Cortex of kidney (tissue), 1 donor: ENCODE measurements at places on chromosomes 7 and 10.

DNA sequence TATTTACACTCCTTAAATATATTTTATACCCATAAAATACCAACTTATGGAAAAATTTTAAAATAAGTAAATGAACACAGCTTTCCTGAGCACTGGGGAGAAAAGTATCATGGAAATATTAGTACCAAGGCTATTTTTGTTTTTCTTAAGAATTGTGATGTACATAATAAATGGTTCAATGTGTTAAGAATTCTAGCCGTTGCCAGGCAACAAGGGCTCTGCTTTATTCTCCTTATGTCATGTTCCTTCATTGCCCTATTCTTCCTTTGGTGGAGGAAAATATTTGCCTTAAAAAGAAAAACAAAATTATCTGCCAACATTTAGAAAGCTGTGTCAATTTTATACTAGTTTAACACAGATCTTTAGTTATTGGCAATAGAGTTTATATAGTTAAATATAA, 2.6 kb upstream of the ZPBP start:
- no peak for DNase-seq

DNA sequence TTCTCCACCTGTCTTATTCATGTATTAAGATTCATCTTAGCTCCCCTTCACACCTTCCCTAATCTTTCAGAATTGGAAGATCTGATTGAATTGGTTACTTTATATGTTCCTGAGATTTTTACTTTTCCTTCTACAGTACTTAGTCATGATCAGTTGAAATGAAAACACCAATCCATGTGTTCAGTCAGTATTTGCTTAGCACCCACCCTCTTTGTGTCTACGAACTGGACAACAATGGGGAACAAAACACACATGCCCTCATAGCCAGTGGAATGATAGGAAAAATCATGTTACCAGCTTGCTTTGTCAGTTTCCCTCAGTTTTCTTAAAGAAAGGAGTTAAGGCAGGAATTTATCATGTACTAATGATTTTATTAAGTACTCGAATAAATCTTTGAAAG, 2.0 kb downstream of the MASTL start:
- no peak for DNase-seq

DNA sequence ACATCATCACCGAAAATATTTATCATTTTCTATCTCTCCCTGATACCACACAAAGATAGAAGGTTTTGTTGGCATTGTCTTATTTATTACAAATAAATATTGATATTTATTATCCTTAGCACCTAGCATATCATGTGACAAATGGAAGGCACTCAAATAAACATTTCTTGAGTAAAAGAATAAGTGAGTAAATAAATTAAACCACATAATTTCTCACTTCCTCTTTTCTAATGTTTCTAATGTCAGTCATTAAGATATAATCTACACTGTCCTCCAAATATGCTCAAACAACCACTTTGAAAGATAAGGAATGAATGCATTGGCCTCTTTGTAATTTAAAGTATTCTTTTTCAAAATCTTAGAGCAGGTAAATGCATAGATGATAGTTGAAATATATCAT, 1027.8 kb upstream of the LRRTM3 start:
- no peak for DNase-seq

GRCh38 chr7:4939971-4940728, 18.8 kb downstream of the MMD2 start:
- no peak for DNase-seq

DNA sequence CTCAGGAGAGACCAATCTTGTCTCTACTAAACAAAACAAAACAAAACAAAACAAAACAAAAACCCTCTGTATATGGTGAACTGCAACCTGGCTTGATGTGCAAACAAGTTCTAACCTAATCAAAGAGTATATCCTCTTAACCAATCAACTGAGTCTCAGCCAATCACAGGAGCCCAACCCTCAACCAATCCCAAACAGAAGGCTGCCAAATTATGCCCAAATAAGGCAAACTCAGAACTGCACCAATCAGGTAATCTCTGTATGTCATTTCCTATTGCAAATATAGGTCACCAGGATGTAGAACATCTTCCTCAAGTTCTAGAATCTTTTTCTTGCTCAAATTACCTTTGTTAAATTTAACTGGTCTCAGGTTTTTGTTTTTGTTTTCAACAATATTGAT, 5.2 kb downstream of the FAM133B start:
- DNase-seq = no peak

- peak; percentile 15 for DNase-seq
Measured at GRCh38 chr7:128030654-128031611, at the start of gene LRRC4. Gene LRRC4 (minus strand): TSS chr7:128031437. CDS start chr7:128030640, 797 bp downstream.

DNA sequence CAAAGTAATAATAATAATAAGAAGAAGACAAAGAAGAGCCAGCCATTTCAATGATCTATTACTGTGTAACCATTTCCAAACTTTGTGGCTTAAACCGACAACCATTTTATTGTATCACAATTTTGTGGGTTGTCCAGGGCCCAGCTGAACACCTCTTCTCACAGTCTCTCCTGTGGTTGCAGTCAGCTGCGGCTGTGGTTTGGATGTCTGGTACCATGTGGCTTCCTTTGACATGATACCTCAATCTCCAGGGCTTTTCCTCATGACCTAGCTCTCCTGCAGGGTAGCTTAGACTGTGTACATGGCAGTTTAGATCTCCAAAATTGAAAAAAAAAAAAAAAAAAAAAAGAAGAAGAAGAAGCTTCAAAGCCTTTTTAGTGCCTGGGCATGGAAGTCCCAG, 72.6 kb upstream of the NFKB2 start:
- no peak for DNase-seq

GRCh38 chr7:135386181-135386580, 123.7 kb downstream of the CNOT4 start:
- no peak for DNase-seq

- DNase-seq = no peak
Measured at GRCh38 chr10:46538155-46538554, 18.3 kb downstream of the GPRIN2 start.
